ENCODE measurements at places on chromosomes 4 and X.

DNA sequence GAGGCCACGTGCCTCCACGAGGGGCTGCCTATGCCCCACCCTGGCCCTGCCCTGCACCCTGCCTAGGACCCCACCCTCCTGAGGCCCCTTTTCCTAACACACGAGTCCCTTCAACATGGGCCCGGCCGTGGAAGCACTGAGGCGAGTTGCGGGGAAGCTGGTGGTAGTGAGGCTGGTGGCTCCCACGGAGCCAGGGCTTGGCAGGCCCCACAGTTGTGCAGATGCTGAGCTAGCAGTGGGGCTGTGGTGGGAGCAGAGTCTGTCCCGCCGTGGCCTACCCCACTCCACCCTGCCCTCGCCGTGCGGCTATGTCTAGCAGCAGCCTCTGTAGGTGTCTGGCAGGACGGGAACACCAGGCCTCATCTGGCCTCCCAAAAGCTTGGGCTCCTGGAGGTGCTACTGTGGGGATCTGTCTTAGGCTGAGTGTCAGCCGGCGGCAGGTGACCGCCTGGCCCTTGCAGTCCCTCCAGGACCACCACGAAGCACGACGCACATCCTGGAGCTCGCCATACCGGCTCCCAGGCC lies 18.8 kb downstream of the TACC3 start:
- no peak for DNase-seq

GRCh38 chrX:43000121-43000520 lies 222.2 kb upstream of the PPP1R2C start:
- DNase-seq, result no peak

GRCh38 chr4:93747220-93747619 lies 81.3 kb upstream of the ATOH1 start:
- no peak for DNase-seq

DNA sequence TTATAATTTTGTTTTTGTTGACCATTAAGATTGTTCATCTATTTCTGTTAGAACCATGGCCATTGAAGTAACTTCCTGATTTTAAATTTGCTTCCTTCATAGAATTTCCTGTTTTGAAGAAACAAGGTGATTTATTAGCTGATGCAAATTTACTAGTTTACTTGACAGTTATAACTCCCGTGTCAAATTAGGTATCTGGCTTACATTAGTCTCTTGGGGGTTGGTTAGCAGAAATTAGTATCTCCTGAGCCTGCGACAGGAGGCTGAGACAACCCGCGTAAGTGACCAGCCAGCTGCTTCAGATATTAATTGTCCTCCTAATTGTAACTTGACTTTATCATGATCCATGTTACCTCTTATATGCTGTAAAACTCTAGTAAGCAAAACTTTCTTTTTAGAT lies 154.3 kb downstream of the CFAP299 start:
- DNase-seq, result no peak
